ENCODE measurements at places on chromosomes 3 and 15.

GRCh38 chr15:43105077-43105736, 631 bp downstream of the UBR1 start:
- no peak for DNase-seq

- peak; percentile 49 for DNase-seq
These were observed 79.2 kb upstream of the CCNL1 start for GRCh38 chr3:157239082-157239704.

- no peak for DNase-seq
These were observed 31.9 kb downstream of the EHD4 start for GRCh38 chr15:41940441-41940857.

GRCh38 chr3:30199096-30199759, 407.2 kb upstream of the TGFBR2 start:
- DNase-seq, result peak; percentile 75

- DNase-seq, result no peak
These were observed 273.8 kb upstream of the DCBLD2 start for GRCh38 chr3:99175276-99175812.

DNA sequence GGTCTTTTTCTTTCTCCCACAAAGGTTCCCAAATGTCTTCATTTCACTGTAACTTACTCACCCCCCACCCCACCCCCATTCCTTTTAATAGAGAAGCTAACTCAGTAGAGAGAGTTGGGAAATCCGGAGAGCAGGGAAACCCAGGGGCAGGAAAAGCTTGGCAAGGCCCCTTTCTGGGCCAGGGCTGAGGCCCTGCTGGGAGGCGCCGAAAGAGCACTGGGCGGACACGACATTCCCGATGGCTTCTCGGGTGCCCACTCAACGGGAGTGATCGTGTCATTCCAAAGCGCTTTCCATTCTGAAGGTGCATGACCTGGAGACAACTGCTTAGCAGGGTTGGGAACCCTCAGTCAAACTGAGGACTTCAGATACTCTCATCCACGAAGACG, 1.6 kb upstream of the DALRD3 start:
- DNase-seq, result no peak

GRCh38 chr3:196969660-196970546, 1.3 kb upstream of the PIGZ start:
- DNase-seq, result no peak

DNA sequence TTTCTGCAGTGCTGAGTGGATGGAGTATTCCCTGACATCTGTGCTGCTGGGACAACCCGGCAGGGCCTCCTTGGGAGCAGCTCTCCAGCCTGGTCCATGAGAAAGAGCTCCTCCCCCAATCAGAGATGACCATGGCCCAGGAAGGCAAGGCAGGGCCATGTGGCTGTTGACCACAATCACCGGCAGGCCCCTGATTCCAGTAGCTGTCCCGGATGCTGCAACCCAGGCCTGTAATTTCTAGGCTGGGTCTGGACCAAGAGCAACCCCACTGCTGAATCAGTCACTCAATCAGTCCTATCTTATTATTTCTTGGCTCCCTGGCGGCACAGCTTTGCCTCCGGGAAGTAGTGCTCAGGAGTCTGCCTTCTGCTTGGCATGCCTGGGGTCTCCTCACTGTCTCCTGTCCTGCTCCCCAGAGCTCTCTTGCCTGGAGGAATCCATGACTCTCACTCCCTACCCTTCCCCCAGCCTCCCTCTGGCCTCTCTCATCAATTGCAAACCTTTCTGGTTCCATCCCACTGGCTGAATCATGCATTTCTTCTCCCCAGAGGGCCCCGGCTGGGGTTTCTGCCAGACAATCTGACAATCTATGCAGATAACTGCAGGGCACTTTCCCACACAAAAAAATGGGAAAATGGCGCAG, 32.6 kb upstream of the ITGA11 start:
- DNase-seq, result no peak

DNA sequence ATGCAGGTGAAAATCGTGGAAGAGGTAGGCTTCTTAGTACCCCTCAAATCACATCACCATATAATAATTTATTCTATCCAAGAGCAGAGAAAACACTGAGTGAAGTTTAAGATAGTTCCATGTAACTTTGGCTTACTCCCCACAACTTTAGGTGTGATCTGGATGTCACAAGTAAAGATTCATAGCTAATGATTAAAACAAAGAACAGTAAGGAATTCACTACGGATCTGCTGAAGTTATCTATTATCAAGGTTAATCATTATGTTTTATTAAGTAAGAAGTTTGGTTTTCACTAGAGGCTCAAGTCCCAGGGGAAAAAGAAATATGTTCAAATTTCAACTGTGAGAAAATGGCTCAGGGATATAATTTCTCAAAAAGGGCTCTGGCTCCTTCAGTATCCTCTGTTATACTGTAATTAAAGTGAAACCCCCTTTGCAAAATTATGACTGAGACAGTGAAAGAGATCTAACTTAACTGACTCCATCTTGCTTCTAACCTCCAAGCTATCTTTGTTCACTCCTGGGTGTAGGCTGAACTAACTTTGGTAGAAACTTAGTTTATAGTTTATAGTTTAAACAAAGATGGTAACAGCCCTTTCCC, 17.1 kb downstream of the CD80 start:
- no peak for DNase-seq

DNA sequence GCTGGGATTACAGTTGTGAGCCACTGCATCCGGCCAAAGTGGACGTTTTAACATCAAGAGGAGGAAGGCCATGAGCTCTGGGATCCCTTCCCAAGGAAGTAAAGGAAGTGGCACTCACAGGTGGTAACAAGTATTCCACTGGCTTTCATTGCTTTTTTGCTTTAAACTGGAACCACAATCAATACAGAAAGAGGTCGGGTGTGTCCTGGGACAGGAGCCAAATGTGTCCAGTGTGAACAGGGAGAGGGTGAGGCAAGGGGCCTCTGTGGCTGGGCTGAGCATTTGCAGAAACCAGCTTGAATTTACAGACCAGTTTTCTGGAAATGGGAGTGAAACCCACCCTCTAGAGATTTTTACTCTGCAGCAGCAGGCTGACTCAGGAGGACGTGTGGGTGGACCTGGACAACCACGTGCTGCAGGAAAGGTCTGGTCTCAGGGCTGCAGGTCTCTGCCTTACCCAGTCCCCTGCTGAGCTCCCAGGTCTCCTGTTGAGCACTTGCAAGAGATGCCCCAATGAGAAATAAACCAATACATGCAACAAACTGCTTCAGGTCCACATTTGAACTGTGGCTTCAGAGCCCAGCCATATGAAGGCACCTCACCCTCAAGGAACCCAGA, 42.8 kb upstream of the TMEM115 start:
- no peak for DNase-seq

Data from dorsolateral prefrontal cortex (tissue), 122 donors.